NCI-H1930 (cell line): ENCODE measurements at places on chromosomes 6 and 20.

GRCh38 chr6:7138046-7138531, 30.3 kb downstream of the RREB1 start:
- no peak for DNase-seq

DNA sequence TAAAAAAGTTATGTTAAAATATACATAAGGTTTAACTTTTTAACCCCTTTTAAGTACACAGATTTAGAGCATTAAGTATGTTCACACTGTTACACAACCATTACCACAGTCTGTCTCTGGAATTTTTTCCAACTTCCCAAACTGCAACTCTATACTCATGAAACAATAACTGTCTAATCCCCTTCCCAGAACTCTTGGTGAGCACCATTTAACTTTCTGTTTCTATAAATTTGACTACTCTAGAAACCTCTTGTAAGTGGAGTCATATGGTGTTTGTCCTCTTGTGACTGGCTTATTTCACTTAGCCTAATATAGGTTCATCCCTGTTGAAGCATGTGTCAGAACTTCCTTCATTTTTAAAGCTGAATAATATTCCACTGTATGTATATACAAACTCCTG, 98.1 kb downstream of the MAP3K7 start:
- no peak for DNase-seq

DNA sequence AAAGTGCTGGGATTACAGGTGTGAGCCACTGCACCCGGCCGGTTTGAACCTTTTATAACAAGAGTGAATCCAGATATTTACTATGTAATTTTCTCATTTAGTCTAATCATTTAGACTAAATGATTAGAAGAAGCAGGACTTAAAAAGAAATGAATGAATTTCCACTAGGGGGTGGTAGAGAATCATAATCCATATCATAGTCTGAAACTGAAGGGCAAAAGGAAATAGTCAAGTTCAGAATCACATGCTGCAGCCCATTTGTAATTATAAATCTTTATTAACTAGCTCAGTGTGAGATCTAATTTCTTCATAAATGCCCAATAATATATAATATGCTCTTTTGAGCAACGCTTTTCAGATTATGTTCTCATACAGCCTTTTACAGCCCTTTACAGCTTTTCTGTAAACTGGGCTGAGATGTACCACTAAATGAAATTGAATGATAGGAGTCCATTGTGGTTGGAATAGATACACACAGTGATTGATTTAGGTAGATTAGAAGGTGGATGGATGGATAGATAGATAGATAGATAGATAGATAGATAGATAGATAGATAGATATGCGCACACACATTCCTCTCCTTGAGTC, 31.8 kb downstream of the PSMB9 start:
- peak; percentile 4 for DNase-seq

DNA sequence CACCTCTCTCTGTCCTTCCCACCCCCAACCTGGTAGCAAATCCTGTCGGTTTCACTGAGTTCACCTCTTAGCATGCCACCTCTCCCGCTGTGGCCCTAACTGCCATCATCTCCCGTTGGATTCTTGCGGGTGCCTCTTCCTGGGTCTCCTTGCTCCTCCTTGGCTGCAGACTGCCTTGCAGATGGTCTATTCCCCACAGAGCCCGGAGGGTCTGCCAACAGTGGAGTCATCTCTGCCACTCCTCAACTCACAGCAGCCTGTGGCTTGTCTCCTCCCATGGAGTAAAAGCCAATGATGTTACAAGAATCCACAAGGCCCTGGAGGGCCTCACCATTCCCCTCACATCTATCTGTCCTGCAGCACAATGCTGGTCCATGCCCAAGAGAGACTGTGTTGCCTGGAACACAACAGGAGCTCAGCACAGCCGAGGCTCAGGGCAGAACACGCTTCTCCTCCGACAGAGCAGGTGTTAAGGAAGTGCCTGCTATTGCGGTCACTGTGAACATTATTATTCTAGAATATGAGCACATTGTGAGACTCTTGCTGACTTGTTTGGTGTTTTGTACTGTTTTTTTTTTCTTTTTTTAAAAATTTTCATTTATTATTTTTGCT, 241.8 kb upstream of the SULF2 start:
- no peak for DNase-seq

- DNase-seq, result no peak
These were observed 49.2 kb downstream of the FRK start for GRCh38 chr6:116011520-116011919.
